Foreskin keratinocyte (primary cell): ENCODE measurements at places on chromosomes 16 and 17. TPM values are rescaled to one million over a fixed set of nuclear protein-coding genes. Genes with fewer than 3 reads are reported as not detected.

DNA sequence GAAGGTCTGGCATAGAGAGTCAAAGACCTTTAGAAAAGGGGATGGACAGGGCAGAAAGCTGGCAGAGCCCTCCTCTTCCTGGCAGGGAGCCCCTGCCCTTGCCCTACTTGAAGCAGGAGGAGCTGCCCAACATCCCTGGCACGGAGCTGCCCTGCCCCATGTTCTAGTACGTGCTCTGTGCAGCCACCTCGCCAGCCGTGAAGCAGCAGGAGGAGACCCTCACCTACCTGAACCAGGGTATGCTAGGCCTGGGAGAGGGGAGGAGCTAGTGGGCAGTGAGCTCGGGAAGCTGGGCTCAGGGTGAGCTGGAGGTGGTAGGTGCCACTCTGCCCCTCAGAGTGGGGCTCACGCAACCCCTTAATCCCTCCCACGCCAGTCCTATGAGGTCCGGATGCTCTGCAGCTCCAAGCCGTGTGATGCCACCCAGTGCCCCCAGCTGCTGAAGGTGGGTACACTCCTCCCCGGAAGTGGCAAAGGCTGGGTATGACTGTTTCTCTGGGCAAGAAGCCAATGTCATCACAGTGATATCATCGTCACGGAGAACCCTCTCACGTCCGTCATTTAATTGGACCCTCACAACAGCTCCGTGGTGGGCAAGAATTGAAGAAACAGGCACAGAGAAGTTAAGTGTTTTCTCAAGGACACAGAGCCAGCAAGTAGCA, 12.7 kb upstream of the STAC2 start:
- DNase-seq = no peak

GRCh38 chr16:75254359-75254837, 3.0 kb upstream of the BCAR1 start:
- peak; percentile 65 for DNase-seq

- no peak for DNase-seq
Measured at GRCh38 chr16:49867796-49868668, 12.1 kb upstream of the ZNF423 start.

DNA sequence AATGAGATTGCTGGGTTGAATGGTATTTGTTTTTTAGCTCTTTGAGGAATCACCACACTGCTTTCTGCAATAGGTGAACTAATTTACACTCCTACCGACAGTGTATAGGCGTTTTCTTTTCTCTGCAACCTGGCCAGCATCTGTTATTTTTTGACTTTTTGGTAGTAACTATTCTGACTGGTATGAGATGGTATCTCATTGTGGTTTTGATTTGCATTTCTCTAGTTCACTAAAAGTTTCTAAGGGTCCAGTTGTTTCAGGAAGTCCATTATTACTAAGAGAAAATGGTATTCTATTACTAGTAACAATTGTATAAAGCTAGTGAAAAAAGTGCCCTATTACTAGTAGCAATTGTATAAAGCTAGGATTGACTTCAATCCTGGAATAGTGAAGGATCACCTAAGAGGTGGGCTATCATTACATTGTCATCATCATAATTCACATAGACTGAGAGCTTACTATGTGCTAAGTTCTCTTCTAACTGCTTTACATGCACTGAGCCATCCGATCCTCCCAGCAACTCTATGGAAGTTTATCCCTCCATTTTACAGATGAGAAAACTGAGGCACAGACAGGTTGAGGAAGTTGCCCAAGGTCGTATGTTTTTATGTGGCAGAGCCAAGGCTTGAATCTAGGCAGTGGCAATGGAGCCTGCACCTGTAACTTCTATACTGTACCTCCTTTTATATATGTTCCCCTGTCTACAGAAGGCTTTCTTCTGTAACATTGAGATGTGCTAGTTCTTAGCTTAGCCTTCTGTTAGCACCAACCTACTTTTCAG, 13.4 kb upstream of the SMIM36 start:
- DNase-seq = no peak

GRCh38 chr17:2057175-2057759, 2.4 kb downstream of the HIC1 start:
- DNase-seq = no peak

The NUP88 gene
- 71.8 and 114 TPM in 2 replicates for polyA plus RNA-seq

DNA sequence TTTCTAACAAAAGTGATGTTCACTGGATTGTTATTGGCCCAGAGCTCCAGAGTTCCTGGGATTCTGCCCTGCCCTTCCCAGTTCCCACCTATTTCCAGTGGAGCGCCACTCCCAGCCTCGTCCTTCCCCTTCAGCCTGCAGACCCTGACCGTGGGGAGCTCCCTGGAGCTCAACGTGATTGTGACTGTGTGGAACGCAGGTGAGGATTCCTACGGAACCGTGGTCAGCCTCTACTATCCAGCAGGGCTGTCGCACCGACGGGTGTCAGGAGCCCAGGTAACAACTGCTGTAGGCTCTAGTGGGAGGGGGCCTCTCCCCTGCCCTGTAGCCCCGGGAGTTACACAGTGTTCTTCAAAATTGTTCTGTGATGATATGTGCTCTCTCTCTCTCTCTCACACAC, 11.8 kb downstream of the COX6A2 start:
- DNase-seq = no peak

DNA sequence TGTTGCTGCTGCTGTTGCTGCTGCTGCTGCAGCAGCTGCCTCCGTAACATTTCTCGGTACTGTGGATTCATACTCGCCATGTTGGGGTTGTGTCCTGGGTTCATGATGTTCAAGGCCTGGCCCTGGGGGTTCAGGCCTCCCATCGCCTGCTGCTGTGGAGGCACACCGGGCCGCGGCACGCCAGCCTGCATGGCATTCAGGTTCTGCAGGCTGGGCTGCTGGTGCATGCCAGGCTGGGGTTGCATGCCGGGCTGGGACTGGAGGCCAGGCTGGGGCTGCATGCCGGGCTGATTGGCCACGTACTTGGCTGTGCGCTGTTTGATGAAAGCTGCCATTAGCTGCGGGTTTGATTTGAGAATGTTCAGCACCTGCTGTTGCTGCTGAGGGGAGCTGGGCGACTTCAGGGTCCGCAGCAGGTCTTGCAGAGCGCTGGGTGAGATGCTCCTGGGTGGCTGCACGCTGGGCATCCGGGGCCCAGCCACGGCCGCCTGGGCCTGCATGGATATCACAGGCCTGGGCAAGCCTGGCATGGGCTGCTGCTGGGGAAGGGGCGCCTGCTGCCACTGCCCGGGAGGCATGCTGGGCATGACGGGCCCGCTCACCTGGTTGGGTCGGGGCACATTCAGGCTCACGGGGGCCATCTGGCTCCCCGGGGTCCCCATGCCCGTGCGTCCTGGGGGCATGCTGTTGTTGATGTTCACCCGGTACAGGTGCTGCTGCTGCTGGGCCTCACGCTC, 11.3 kb upstream of the TRAP1 start:
- no peak for DNase-seq

DNA sequence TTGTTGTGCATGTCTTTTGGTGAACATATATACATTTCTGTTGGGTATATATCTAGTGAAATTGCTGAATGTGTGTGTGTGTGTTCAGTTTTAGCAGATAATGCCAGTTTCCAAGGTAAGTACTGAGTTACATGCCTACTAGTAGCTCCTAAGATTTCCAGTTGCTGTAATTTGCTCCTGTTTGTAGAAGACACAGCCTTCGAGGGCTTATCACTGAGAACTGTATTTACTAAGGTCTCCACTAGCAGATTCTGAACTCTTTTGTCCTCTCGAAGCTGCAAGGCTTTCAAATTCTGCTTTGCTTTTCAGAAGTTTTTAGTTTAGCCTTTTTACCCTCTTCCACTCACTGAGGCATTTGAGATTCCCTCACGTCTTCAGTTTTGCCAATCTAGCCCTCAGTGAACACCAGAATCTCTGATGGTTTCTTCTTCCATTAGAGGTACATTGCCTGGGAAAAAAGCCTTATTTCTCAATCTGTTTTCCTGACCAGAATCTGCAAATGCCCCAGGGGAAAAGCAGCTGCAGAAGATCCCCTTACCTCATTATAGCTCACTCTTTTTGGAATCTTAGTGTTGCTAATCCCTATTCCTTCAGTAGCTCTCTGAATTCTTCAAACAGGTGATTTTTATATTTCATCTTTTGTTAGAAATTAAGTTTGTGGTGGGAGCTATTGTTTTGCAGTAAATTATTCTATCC, 52.9 kb downstream of the NF1 start:
- DNase-seq = no peak

The CES4A gene
- polyA plus RNA-seq = 2.9 and 4.2 TPM in 2 replicates

The WRAP53 gene
- 28.6 and 32.4 TPM in 2 replicates for polyA plus RNA-seq

DNA sequence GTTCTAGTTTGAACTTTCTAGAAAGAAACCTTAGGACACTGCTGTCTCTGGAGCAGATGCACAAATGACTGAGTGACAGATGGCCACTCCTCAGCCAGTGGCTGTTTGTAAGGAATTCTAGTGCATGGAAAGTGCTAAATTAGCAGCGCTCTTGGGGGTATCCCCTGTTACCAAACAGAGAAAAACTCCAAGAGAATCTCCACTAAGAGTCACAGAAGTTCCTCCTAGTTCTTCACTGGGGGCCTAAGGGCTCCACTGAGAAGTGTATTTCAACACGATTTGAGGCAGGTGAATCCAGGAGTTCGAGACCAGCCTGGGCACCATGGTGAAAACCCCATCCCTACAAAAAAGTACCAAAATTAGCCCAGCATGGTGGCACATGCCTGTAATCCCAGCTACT, 18.1 kb upstream of the IRF8 start:
- no peak for DNase-seq

DNA sequence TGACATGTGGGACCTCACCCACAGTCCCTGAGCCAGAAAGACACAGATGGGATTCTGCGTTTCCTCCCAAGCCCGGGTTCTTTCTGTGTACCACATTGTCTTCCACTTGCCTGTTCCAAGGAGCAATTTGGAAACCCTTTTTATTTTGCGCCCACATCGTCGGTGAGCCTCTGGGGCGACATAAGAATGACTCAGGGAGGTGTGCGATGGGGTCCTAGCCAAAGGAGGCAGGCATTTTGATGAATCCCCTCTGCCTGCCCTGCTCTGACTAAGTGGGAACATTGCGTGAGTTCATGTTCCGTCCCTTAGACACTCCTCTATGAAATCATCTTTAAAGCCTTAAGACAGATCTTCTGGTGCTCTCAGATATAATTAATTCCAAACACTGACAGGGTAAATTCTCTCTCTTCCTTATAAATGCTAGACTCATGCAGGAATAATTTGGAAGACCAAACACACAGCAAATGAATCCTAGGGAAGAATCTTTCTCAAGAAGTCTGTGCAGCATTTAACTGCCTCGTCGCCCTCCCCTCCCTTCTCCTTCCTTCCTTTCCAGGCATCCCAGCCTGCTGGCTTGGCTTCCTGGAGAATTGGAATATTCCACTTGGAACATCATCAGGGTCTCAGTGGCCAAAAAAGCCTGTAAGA, 52.7 kb upstream of the FOXF1 start:
- DNase-seq = no peak

The FOXN1 gene
- polyA plus RNA-seq = 0.07 and 0.18 TPM in 2 replicates

DNA sequence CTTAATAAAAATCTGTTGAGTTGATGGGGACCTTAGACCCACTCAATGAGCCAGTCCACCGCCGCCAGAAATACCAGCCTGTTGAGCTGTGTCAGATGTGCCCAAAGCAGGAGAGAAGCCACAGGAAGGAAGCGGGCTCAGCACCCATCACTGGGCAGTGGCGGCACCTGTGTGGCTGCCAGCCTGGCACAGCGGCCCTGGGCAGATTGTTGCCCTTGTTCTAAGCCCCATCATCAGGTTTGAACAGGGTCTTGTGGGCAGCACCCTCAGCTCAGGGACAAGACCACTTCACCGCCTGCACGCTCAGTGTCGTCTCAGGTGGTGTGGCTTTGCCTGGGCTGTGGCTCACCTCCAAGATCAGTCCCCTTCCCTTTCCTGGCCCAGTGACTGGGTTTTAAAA, 9.3 kb downstream of the ENDOV start:
- DNase-seq = no peak

The CEMP1 gene
- polyA plus RNA-seq = not detected in 2 replicates

DNA sequence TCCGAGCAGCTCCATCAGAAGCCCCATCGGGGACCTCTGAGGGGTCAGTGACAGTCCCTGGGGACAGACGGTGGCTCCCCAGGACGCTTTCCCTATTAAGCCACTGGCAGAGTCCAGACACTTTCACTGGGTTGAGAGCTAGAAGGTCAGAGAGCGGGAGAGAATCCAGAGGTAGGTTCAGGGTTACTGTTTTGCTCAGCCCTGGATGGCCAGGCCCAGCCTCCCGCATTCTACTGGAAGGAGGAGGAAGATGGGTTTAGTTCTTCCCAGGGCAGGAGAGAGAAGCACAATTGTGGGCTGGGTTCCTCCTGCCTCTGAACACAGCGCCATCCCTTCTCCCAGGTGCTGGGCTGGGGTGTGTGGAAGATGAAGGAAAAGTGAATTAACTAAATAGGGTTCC, 452.8 kb downstream of the SLC39A11 start:
- DNase-seq = no peak

The CCL15 gene
- polyA plus RNA-seq = not detected in 2 replicates

DNA sequence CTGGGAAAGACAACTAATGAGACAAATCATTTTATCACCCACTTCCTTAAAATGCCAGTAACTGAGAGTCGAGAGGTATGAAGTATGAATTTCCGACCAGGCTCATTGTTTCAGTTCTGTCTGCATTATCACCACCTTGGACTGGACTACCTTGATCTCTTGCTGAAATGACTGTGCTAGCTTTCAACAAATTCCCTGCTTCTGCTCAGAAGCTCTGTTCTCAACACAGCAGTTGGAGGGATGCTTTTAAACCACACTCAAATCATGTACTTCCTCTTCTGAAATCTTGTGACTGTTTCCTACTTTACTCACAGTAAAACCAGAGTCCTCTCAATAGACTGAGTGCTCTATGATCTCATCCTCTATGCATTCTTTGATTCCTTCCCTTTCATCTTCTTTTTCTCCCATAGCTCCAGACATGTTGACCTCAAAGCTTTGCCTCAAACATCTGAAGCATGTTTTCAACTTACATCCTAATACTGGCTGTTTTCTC, 195.8 kb downstream of the KCNJ2 start:
- DNase-seq = peak; percentile 67

DNA sequence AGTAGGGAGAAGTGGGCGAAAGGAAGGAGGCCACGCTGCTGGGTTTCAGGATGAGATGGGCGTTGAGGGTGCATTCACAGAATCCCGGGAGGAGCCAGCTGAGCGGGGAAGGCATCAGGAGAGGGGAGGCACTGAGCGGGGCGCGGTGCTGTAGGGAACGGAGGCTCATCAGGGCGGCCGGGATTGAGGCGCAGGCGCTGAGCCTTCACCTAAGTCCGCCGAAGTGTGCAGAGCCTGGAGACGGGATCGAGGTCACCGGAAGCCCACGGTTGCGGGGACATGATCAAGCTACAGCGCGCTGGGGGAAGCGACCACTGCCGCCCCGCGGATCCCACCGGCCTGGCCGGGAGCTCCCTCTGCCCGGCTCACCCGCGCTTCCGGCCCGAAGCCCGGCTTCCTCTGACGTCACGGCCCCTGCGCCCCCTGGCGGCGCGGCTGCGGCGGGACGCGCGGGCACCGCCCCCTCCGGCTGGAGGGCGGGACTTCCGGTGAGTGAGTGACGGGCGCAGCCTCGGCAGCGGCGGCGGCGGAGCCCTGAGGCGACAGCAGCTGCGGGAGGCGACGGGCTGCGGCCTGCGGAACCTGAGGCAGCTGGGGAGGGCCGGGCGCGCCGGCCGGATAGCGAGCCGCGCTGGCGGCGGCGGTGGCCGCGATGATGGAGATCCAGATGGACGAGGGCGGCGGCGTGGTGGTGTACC, at the start of gene MAPK8IP3:
TSS of gene MAPK8IP3 (plus strand) at position 508 of the 698 bp plus-strand sequence. CDS start at position 653, 145 bp downstream.
- peak; percentile 82 for DNase-seq

GRCh38 chr16:920717-921116, 50.1 kb downstream of the LMF1 start:
- no peak for DNase-seq

The KRT12 gene
- polyA plus RNA-seq = not detected in 2 replicates
